ENCODE measurements at places on chromosomes 6 and 20.
A peak's percentile ranks its signal among the peaks of the same experiment; 100 is the strongest.

DNA sequence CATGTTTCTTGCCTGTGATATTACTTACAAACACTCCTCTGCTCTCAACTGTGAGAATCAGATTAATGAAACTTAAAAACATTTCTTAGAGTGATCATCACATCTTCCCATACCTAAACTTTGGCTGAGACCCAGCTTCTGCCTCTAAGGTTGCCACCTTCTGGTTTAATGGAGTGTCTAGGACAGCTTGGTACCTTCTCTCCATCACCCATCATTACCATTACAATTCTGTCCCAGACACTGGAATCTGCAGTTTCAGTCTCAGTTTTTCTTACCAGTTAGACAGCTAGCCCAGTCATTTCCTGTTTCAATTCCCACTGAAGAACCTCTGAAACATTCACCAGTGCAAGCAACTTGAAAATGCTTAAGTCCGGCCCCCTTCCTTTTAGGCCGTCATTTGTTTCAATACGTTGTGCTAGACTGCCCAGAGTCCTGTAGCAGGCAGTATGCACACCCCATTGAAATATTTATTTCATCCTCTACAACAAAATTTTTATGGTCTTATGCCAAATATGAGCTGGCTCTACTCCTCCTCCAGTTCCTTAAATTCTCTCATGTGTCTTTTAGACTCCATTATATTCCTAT, 107.0 kb upstream of the FOXO3 start:
- DNase-seq = no peak

DNA sequence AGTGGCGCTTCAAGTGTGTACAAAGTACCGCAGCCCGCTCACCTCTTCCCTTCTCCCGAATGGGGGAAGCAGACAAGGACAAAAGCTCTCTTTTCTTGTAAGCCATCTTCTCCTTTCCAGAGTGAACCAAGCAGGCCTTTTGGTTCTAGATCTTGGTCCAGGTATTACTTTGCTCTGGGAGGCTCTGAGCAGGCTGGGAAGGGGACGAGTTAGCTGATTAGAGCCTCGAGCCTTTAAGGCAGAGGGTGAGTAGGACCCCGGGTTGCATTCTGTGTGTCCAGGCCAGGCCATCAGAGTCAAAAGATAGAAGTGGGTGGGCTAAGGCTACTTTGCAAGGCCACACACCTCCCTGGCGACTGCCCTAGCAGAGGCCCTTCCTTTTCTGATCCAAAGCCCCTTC, 57.6 kb downstream of the GTF2H5 start:
- DNase-seq = no peak

DNA sequence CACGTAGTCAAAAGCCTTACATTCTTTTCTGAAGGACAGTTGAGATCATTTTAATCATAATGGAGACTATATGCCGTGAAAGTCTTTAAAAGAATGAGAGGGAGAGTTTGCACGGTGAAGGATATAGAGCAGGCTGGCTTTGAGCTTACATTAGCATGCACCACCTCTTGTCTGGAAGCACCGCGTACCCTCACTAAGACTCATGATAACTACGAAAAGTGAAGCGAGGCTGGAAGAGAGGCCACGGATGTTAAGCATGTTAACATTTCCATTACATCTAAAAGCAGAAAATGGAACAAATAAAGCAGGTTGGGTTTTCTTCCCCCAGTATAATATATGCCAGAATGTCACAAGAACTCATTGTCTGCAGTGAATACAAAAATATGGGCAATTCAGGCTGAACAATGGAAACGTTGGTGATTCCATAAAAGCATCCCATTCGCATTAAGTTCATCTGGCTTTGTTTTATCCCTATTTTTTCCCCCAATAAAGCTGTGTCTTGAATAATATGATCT, 40.6 kb upstream of the NKX2-2 start:
- DNase-seq = no peak

DNA sequence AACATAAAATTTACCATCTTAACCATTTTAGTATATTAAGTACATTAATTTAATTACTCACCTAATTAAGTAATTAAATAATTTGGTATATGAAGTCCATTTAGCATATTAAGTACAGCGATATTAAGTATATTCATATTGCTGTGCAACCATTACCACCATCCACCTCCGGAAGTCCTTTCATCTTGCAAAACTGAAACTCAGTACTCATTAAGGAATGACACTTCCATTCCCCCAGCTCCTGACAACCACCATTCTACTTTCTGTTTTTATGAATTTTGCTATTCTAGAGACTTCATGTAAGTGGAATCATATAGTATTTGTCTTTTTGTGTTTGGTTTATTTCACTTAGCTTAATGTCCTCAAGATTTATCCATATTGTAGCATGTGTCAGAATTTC, 61.1 kb upstream of the GTSF1L start:
- no peak for DNase-seq

GRCh38 chr6:141808662-141809061, 324.1 kb upstream of the GJE1 start:
- no peak for DNase-seq

DNA sequence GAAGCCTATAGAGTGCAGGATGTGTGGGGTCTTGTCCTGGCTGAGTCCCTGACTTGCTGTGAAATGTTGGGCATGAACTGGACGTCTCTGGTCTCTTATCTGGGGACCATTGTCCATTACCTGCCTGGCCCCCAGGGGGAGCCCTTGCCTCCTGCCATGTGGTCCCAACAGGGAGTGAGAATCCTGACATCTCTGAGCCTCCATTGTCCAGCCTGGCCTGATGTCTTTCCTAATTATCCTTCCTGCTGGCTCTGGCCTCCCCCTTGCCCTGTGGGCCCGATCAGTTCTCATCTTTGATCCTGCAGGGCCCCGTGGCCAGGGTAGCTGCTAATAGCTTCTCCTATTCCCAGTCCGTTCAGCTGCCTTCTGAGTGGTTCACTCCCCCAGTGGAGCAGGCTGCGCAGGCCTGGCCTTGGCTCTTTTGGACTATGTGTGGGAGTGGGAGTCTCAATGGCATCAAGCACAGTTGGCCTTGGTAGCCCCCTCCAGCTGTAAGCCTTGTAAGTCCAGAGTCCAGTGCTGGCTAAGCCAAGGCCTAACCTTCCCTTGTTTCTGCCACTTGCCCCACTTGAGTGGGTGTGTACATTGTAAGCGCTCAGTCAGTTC, 77.9 kb upstream of the RALY start:
- peak; percentile 18 for DNase-seq

DNA sequence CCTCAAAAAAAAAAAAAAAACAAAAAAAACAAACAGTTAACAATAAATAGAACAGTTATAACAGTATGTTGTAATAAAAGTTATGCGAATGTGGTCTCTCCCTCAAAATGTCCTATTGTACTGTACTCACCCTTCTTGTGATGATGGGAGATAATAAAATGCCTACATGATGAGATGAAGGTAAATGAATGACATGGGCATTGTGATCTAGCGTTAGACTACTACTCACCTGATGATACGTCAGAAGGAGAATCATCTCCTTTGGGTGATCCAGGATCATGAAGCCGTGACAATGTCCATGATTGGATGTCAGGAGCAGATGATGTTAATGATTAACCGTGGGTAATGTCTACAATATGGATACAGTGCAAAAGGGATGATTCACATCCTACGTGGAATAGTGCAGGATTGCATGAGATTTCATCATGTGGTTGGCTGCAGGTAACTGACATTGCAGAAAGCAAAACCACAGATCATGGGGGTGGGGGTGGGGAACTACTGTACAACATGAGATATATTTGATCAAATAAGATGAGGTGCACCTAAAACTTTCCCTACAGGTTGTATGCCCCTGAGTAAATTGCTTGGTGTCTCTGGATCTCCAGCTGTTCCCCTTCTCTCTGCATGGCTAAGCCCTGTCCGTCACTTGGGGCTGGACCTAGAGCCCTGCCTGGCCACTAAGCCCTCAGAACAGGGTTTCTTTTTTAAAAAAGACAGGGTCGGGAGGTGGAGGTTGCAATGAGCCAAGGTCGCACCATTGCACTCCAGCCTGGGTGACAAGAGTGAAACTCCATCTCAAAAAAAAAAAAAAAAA, 6.2 kb upstream of the RBCK1 start:
- no peak for DNase-seq

GRCh38 chr20:20366551-20366875, 1.4 kb upstream of the INSM1 start:
- no peak for DNase-seq

DNA sequence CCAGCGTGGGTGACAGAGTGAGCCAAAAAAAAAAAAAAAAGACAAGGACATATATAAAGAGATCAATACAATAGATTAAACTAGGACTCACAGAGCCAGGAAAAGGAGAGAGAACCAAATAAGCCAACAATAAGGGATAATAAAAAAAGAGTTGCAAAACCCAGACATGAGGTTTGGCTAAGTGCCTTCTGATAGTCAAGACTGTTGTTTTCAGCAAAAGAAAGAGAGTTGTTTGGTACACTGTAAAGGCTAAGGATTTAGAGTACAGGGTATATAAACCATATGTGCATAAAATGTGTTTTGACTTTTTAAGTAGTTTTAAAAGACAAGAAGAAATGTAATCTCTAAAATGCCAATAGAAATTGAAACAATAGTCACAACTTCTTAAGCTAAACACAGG, 42.8 kb downstream of the RPF2 start:
- no peak for DNase-seq

DNA sequence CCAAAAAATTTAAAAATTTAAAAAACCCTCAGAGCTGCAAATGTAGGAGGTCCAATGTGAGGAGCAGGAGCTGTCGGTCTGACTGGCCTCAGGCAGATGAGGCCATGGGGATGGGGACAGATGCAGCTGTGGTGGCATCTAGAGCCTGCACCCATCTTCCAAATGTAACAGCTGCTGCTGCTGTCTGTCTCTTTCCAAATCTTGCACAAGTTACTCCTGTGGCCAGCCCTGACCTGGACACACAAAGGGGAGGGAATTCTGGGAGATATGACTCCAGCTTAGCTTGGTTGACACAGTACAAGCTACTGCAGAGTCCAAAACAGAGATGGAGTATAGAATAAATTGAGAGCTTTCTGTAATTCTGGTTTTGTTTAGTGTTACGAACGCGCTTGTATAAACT, 115.2 kb downstream of the PRND start:
- no peak for DNase-seq

DNA sequence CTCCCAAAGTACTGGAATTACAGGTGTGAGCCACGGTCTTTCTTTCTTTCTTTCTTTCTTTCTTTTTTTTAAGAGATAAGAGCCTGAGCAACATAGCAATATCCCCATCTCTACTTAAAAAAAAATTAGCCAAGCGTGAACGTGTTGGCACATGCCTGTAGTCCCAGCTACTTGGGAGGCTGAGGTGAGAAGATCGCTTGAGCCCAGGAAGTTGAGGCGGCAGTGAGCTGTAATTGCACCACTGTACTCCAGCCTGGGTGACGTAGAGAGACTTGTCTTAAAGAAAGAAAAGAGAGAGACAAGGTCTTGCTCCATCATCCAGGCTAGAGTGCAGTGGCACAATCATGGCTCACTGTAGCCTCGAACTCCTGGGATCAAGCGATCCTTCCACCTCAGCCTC, 162.0 kb upstream of the MLN start:
- no peak for DNase-seq

DNA sequence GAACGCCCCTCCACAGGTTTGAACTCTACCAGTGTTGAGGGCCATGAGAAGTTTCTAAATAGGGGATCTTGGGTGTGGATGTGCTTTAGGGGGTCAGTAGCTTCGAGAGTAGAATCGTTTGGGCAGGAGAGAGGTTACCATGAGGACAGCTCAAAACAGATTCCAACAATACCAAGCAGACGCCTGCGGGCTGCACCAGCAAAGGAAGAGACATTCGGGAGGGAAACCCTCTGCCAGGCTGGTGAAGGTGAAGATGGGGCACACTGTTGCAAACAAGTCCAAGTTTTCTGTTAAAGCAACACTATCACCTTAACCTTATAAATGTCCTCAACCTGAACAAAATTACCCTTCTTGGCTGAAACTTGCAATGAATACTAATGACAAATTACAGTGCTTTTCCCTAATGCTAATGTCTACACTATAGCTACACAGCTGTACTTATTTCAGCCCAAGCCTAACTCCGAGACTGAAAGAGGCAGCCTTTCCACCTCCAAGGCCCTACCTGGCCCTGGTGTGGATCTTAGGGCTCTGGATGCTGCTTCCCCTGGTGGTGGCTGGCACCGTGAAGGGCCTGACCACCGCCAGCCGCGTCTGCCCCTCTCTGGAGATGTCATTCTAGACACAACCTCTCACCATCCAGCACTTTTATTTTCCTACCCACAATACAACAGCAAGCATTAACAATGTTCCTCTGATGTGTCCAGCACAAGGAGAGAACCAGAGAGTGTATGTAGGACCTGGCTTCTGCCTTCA, 80.1 kb downstream of the DLL1 start:
- DNase-seq = no peak

DNA sequence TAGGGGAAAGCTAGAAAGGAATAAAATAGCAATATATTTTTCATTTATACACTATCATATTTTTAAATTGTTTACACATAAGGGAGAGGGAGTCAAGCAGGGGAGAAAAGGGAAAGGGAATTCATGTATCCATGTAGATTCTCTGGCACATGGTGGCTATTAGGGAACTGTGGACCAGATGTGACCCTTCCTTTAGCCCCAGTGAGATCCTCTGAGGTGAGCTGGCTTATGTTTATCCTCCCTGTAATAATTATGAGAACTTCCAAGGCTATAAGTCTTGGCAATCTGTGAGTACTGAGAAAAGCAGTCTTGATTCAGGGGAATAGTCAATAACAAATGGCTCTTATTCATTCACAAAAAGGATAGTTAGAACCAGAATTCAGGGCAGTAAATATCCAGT, 42.6 kb downstream of the TSBP1 start:
- no peak for DNase-seq

- no peak for DNase-seq
These were observed 42.0 kb downstream of the THEMIS start for GRCh38 chr6:127858727-127859391.

- DNase-seq = no peak
These were observed 27.0 kb downstream of the TOX2 start for GRCh38 chr20:43941476-43942200.

DNA sequence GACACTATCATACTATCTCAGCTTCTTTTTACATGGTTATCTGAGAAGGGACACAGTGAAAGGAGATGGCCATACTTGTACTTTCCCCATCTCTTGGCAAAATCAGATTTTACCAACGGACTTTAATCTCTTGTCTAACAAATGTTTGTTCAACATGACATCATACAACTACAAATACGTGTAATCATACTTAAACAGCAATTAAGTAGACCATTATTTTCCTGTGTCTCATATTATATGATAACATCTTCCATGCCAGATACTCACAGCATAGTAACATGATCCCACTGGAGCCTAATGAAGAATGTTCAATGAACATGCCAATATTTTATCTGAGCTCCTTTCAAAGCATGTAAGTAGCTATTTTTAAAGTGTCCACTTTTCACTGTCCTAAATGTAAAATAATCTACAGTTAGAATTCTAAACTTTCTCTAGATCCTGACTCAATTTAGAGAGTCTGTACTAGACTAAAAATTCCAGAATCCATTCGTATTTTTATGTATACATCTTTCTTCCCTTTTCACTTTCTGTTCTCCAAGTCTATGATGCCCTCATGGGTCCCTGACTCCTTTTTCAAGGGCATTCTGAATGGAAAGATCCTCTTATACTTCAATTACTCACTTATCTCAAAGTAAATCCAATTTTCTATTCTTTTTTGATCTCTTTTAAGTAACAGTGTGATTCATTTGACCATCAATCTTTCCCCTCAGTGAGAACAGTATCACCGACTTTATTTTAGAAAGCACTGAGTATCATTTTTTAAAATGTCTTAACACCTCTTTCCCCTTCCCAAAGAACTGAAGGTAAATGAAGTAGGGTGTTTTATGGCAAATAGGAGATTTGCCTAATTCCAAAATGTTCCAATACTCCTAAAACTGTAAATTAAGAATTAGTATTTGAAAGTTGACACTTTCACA, 133.5 kb downstream of the CDK19 start:
- DNase-seq = no peak

GRCh38 chr6:46032110-46032998, 16.7 kb upstream of the CLIC5 start:
- no peak for DNase-seq
